Activated T-cell treated with anti-CD3 and anti-CD28 coated beads for 24 hours (primary cell): ENCODE measurements at places on chromosomes 1 and 21.

GRCh38 chr1:162141281-162142054 lies 72.0 kb downstream of the NOS1AP start:
- DNase-seq, result no peak

GRCh38 chr1:113917400-113918082 lies 11.6 kb upstream of the HIPK1 start:
- no peak for DNase-seq

DNA sequence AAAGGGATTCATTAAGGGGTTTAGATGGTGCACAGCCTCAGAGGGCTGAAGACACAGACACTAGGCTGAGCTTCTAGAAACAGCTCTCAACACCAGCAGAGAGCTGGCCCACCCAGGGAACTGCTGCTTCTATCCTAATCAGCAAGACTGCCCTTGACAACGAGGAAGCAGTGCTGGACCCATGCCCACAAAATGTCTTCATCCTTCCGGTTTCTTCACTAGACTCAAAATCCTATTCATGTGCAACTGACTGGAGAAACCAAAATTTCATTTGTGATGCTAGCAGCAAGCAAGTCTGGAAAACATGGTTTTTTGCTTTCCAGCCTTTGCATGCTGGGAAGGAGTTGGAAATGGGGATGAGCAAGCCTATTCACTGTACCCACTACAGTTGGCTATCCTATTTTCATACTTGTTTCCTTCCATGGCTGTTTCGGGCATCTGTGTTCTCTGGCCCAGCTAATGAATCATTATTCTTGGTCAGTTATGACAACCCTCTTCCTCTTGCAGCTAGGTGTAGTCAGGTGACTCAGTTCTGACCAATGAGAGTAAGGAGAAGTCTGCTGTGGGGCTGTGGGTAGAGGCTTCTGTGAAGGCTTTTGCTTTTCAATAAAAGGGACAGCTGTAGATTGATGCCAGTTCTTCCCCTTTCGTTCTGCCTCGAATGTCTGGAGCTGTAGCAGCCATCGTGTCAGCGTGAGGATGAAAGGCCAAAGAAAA lies 14.6 kb upstream of the TMEM61 start:
- DNase-seq, result no peak

GRCh38 chr1:1001057-1001783 lies 1.3 kb upstream of the HES4 start:
- no peak for DNase-seq

DNA sequence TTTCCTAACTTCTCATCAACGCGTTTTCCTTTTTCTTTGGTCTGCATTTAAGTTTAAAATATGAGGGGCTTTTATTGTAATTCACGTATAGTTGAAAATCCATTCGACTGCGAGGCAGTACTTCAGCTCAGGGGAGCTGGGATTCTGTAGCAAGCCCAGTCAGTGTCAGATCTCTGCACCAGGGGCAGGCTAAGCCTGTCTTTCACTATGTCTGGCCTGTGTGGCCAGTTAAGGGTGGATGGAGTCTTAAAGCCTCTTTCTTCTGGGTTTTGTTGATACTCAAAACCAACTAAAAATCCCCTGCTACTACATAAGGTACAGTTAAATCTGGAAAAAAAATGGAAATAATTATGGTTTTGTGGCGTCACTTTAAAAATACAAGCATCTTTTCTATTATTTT lies 124.7 kb downstream of the TYW3 start:
- DNase-seq, result no peak

DNA sequence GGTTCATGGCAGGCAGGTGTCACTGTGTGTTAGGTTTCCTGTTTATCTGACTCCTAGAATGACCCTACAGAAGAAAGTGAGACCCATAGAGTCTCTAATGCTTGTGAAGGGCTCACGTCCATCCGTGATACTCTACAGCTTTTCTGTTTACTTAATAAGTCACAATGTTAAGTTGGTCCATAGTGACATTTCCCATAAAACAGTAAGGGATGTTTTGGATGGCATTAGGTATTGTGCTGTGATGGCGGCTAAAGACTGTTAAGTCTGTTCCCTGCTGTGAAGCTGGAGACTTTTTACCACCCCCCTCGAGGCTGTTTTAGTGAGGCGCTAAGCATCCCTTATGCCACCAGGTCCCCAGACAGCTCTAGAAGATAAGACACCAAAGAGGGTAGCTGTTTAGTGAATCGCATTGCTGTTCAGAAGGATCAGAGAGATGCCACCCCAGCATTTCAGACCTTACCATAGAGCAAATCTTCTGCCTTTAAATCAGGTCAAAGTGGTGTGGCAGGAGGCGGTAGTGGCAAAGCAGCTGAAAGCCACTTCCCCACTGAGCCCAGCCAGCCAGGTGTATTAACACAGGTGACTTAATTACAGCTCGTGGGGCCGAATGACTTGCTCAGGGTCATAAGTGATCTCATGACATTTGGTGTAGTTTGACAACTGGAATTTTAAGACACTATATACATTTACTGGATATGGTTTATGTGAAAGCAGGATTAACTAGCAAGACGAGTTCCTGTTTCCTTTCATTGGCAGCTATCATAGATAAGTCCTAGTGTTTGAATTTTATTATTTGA lies 25.0 kb downstream of the SLC37A1 start:
- no peak for DNase-seq

- DNase-seq, result no peak
Observed at GRCh38 chr1:54221113-54221834, 21.3 kb downstream of the MRPL37 start.

DNA sequence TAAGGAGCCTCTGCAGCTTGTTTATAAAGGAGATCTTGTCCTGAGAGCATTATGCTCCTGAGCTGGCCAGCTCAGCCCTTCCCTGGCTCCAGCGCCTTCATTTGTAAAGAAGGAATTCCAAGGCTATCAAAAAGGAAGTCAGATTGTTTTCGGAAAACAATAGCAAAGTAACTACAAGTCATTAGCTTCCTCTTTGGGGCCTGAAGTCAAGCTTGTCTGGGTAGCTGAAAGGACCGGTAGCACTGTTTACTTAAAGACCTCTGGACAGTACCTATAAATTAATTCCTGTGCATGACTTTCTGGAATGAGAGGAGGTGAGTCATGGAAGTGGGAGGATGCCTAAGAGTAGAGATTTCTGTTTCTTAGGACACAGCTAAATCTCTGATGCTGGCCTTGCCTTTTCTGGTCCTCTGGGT lies 20.7 kb upstream of the GJA5 start:
- no peak for DNase-seq

GRCh38 chr1:183957216-183957830 lies 80.2 kb downstream of the COLGALT2 start:
- DNase-seq, result no peak

- no peak for DNase-seq
Observed at GRCh38 chr1:12167493-12168429, 970 bp downstream of the TNFRSF1B start.

DNA sequence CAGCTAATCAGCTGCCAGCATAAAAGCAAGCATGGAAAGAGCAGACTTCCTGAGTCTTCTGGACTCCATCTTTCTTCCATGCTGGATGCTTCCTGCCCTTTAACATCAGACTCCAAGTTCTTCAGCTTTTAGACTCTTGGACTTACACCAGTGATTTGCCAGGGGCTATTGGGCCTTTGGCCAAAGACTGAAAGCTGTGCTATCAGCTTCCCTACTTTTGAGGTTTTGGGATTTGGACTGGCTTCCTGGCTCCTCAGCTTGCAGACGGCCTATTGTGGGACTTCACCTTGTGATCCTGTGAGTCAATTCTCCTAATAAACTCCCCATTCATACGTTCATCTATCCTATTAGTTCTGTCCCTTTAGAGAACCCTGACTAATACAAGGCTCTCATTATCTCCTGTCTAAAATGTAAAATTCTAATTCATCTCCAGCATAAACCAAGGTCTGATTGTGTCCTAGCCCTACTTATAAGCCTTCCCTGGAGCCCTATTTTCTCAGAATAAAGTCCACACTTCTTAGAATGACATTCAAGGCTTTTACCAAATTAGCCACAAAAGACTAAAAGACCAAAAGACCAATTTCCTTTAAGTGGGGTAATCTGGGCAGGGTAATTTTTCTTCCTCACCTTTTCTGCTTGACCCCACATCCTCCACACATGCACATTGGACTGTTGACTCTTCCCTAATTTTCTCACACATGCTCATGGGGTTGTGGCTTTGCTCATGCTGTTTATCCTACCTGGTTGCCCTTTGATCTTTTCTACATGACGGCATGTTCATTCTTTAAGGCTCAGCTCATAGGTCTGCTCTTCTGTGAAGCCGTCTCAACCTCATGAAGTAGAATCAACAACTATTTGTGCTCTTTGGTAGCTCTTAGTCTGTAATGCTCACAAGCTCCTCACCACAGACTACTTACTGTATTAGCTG lies 18.1 kb upstream of the ENAH start:
- no peak for DNase-seq

DNA sequence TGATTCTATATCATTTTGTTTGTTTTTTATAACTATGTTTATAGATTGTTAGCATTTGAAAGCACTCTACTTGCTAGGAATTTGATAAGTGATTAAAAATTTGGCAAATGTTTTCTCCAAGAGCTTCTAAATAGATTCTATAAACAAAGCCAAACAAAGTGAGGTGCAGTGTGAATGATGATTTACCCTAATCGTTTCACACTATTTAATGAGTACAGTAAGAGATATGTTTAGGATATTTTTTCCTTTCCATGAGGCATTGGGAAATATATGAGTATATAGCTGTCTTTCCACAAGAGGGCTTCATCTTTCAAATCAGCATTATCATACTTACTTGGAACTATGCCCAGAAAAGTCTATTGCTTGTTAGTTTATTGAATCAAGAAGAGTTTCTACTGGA lies 277.0 kb upstream of the BRINP3 start:
- no peak for DNase-seq

- DNase-seq, result no peak
Observed at GRCh38 chr1:114691061-114691460, 4.3 kb downstream of the AMPD1 start.

- peak; percentile 23 for DNase-seq
Observed at GRCh38 chr1:113133038-113133437, 60.0 kb downstream of the LRIG2 start.

DNA sequence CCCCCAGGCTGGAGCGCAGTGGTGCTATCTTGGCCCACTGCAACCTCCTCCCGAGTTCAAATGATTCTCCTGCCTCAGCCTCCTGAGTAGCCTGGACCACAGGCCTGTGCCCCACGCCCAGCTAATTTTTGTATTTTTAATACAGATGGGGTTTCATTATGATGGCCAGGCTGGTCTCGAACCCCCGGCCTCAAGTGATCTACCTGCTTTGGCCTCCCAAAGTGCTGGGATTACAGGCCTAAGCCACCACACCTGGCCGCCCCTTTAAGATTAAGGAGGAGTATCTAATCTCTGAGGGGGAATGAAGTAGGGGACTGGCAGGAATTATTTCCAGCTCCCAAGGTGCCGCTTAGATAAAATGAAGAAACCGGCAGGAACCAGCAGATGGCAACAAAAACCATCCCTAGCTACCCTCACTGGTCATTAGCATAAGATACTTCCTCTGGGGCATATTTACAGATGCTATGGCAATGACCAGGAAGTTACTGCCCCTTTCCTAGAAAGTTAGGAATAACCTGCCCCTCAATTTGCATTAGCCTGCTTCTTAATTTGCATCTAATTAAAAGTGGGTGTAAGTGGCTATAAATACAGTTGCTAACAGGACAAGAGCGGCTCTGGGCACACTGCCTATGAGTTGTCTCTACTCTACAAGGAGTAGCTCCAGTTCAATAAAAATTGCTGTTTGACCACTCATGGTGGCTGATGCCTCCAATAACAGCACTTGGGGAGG lies 7.1 kb upstream of the NSUN4 start:
- DNase-seq, result no peak

DNA sequence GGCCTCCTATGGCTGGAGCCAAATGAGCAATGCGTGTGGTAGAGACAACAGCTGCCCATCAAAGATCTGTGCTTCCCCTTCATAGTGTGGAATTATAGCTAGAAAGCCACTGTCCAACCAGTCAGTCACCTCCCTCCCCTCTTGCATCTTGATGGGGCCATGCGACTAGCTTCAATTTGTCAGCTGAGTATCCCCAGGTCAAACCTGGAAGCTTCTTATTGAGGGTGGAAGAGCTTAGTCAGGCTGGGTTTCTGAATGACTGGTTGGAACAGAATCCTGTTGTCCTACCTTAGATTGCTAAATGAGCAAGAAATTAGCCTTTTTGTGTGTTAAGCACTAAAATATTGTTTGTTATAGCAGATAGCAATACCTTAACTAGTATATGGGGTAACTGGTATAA lies 625.4 kb downstream of the PTPRC start:
- DNase-seq, result no peak

- DNase-seq, result no peak
Observed at GRCh38 chr1:78007677-78008341, 3.1 kb downstream of the DNAJB4 start.
